Coronary artery (tissue), 2 donors: ENCODE measurements at places on chromosomes 2 and 18.
A peak's percentile ranks its signal among the peaks of the same experiment; 100 is the strongest.

DNA sequence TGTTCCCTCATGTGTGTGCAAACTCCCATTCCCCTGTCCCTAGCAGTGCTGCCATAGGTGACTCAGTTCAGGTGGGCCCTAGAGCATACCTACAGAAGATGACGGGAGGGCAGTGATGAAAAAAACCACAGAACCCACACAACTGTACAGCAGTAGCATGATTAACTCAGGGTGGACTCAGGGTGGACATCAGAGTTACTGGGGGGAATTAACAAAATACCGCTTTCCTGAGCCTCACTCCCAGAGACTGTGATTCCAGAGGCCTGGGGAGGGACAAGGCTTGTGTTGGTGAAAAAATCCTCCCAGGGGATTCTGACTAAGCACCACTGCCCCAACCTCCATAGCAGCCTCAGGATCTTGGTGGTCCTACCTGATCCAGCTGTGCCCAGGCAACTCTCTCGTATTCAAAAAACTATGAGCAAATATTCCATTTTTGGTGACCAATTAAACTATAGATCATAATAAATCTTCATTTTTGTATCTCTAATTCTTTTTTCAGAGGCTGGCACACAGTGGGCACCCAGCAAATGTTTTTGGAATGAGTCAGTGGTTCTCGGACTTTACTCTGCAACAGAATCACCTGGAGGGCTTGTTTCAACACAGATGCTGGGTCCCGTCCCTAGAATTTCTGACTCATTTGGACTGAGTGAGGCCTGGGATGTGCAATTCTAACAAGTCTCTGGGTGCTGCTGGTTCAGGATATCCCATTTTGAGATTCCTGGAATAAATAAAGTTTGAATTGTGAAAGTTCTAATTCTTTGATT lies 84.1 kb upstream of the NABP1 start:
- DNase-seq = no peak

GRCh38 chr2:18475884-18476283 lies 84.6 kb downstream of the RDH14 start:
- DNase-seq = no peak

DNA sequence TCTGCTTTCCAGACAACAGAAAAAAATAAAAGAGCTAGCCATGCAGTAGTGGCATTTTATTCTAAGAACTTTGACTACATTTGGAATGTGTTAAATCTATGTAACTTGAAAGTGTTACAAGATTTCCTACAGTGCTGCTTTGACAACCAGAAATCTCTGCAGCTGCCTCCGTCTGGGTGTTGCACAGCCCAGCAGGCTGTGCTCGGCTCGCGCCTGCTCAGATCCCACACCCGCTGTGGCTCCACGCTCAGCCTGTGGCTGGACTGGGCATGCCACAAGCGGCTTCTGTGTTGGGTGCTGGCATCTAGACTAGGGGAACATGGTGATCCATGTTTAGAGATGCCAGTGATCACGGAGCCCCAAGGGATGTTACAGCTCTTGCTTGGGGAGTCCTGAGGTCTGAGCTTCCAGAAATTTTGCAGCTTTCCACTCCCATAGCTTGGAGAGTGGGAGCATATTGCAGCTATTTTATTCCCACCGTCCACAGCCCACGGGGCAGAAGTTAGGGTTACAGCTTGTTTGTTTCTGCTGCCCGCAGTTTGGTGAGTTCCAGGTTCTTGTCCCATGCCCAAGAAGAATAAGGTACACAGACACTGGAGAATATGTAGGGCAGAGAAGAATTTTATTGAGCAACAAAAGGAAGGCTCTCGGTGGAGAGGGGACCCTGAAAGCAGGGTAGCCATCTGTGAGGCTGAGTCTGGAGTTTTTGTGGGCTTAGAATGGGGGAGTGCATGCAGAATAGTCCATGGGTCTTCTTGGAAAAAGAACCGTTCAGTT lies 44.1 kb downstream of the FAM171B start:
- DNase-seq = no peak

GRCh38 chr18:53385889-53386288 lies 838.6 kb downstream of the MBD2 start:
- DNase-seq = no peak

- DNase-seq = no peak
These were observed 723.3 kb downstream of the TSN start for GRCh38 chr2:122478771-122479170.

- DNase-seq = no peak
These were observed 47.9 kb upstream of the CCDC150 start for GRCh38 chr2:196591621-196592022.

- no peak for DNase-seq
These were observed 7.0 kb downstream of the SPEG start for GRCh38 chr2:219441451-219442255.

GRCh38 chr2:112342067-112342550 lies 66.7 kb downstream of the ZC3H6 start:
- DNase-seq = no peak

DNA sequence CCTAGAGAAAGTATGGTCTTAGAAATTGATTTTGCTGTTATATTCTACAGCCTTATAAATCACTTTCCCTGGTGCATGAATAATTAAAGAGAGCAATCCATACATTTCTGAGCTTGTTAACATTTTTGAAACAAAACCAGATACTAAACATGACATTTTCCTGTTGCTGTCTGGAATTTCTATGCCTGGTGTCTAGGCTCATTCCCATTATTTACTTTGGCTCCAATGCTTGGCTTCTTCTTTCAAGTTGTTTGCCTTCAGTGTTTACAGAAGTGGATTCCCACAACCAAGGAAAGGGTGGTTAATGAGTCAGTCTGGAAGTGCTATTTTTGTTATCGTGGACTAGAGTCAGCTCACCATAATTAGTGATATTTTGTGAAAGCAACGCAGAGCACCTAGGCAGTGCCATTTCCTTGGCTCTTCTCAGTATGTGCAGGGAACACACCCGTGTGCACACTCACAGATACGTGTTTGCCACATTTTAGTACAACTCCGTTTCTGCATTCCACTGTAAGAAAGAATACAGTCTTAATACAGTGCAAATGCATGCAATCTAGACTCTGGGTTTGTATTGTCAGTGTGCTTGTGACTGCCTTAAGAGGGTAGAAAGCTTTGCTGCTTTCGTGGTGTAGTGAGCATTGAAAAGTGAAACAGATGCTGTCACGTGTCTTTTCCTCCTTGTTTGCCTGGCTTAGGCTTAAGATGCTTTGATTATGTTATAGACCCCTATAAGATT lies 185.0 kb upstream of the RASGRP3 start:
- DNase-seq = no peak

GRCh38 chr2:36783246-36783645 lies 86.7 kb downstream of the VIT start:
- no peak for DNase-seq

GRCh38 chr2:96703021-96703751 lies 36.7 kb downstream of the LMAN2L start:
- DNase-seq = peak; percentile 58

DNA sequence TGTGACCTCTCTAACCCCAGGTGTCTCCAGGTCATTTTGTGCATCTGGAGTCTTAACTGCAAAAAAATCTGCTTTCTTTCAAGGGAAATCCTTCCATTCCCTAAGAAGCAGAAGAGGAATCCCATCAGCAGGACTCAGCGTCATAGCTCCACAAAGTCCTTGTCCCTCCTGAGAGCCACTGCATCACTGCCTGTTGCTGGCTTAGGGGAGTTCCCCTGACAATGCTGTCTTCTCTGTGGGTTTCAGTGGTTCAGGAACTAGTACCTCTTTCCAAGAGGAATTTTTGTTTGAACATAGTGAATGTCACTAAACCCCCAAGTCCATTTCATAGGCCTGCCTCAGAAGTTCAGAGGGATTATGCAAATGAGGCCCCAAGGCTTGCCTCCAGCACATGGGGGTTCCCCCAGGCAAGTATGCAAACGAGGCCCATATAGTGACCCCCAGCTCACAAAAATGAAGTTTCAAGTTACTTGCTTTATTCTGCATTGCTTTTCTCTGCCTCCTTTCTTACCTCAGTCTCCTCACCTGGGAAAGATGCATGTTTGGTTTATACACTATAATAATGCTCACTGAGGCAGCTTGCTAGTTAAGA lies 513.9 kb upstream of the MEX3C start:
- no peak for DNase-seq

GRCh38 chr18:34709750-34710441 lies at the start of gene DTNA:
TSS of gene DTNA (plus strand) at chr18:34710298. CDS start at chr18:34755977, 45,679 bp downstream.
- no peak for DNase-seq

DNA sequence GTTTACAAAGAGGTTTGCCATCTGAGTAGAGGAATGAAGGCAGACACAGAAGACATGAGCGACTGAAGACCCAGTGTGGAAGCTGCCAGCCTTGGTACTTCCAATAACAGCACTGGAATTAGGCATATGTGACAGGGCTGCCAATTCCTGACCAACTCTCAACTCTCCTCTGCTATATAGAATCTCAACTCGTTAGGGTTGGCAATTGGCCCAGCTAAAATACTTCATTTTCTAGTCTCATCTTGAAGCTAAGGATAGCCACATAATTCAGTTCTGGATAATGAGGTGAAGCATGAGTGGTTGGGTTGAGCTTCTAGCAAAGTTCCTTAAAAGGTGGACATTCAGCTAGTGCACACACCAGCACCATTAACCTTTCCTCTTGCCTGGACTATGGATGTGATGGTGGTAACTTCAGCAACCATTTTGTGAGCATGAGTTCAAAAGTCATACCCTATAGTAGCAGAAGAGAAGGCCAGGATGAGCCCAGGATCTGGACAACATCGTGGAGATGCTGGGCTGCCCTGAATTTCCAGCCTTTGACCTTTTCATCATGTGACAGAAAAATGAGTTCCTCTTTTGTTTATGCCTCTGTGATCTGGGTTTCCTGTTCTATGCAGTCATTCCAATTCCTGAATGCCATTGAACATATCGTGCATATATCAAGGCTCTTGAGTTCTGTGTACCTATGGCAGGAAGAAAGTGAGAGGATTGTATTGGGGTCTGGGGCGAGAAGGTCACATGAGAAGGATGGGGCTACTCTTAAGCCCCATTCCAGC lies 68.1 kb upstream of the HAAO start:
- DNase-seq = no peak

DNA sequence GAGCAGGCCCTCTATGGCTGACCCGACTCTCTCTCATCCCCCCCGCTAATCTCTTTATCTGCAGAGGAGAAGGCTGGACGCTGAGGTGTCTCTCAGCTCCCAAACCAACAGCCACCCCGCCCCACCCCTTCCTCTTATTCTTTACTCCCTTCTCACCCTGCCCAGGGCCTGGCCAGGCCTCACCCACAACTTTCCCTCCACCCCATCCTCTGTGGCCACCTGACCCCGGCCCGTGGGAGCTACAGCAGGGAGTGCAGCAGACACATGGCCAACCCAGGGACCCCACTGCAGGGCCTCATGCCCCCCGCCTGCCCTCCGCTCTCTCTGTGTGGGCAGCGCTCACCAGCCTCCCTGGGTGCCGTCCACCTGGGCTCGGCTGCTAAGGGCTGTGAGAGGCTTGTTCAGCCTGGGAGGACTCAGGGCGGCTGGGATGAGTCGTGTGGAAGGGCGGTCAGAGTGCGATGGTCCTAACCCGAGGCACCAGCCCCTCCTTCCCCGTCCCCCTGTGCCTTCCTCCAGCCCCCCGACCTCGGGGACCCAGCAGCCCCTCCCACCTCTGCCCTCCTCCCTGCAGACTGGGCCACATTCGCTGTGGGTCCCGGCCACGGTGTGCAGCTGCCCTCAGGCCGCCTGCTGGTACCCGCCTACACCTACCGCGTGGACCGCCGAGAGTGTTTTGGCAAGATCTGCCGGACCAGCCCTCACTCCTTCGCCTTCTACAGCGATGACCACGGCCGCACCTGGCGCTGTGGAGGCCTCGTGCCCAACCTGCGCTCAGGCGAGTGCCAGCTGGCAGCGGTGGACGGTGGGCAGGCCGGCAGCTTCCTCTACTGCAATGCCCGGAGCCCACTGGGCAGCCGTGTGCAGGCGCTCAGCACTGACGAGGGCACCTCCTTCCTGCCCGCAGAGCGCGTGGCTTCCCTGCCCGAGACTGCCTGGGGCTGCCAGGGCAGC lies 6.8 kb downstream of the NEU4 start:
- peak; percentile 60 for DNase-seq

GRCh38 chr2:117972476-117973123 lies 41.3 kb downstream of the CCDC93 start:
- no peak for DNase-seq

DNA sequence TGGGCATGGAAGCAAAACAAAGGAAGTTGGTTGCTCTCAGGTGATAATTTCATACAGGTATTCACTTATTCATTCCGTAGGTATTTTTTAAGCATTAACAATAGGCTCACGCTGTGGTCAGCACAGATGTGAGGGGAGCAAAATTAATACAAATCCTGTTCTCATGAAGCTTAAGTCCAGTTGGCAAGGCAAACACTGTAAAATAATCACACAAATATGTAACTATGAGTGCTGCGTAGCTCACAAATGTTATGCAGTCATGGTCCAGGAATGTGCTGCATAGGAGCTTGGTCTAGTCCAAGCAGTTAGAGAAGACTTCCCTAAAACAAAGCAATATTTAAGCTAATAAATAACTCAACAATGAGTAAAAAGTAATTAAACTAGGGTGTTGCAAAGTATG lies 23.9 kb downstream of the SP5 start:
- DNase-seq = no peak

DNA sequence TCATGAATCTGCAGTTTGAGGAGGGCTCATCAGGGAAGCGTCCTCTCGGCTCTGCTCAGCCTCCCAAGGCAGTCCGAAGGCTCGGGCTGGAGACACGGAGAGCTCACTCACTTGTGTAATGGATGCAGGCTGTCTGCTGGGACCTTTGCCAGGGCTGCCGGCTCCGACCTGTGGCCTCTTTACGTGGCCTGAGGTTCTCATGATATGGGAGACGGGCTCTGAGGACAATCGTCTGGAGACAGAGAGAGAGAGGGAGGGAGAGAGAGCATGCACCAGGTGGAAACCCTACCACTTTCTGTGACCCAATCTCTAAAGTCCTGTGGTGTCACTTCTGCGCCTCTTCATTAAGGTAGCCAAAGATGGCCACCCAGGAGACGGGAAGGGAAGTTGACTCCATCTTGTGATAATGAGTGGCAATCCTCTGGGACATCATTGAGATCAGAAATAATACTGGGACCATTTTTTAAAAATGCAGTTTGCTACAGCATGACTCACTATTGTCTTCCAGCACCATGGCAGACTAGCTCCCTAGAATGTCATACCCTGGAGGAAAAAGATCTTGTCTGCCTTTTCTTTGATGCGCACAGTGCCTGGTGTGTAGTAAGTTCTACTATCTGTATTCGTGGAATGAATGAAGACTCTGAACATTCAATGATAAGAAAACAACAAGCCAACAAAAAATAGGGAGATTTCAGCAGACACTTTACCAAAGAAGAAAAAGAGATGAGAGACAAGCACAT lies 60.2 kb downstream of the CD8B2 start:
- DNase-seq = no peak
